ENCODE measurements at places on chromosomes 4 and X. TPM values are rescaled to one million over a fixed set of nuclear protein-coding genes. Genes with fewer than 3 reads are reported as not detected.

The SPANXN3 gene
- total RNA-seq, result not detected

The PCSK1N gene
- total RNA-seq, result 8.9 TPM

The RTL9 gene
- total RNA-seq, result not detected

The ASMT gene
- total RNA-seq, result 0.32 TPM

The HTR2C gene
- total RNA-seq, result not detected

The DMRTC1B gene
- not detected for total RNA-seq

The UGT2B15 gene
- not detected for total RNA-seq

The PWWP3B gene
- total RNA-seq, result 0.23 TPM

Data from esophagus muscularis mucosa (tissue), 4 donors.